ENCODE measurements at places on chromosomes 2 and 18. TPM values are rescaled to one million over a fixed set of nuclear protein-coding genes. Genes with fewer than 3 reads are reported as not detected.

- DNase-seq: no peak
Observed at GRCh38 chr2:81481242-81481993, 1176.9 kb upstream of the LRRTM1 start.

DNA sequence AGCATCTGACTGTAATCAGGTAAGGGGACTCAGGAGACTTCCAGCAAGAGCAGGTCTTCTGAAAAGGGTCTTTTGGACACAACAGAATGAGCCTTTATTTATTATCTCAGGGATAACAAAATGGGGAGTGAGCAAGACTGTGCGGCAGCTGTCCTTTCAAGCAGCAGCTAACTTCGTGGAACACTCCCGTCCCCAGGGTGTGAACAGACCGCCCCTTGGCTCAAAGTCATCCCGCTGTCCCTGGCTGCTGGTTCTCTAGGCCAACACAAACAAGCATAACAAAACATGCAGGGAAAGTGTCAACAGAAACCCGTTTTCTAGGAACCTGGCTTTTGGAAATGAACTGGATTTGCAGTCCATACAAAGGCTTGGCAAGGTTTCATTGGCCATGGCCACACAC lies 787.9 kb upstream of the FANCL start:
- DNase-seq: no peak

GRCh38 chr2:100146657-100146960 lies 4.2 kb upstream of the AFF3 start:
- no peak for DNase-seq

Gene NOL4
- total RNA-seq: not detected

Data from activated CD8-positive, alpha-beta T cell treated with anti-CD3 and anti-CD28 coated beads, Interleukin-2, amount 10 ng/mL, durations not matched to agents 7 days and 5 days (primary cell).